ENCODE measurements at places on chromosomes 1 and 21.

GRCh38 chr1:114113411-114114184, 40.1 kb downstream of the SYT6 start:
- DNase-seq = no peak

DNA sequence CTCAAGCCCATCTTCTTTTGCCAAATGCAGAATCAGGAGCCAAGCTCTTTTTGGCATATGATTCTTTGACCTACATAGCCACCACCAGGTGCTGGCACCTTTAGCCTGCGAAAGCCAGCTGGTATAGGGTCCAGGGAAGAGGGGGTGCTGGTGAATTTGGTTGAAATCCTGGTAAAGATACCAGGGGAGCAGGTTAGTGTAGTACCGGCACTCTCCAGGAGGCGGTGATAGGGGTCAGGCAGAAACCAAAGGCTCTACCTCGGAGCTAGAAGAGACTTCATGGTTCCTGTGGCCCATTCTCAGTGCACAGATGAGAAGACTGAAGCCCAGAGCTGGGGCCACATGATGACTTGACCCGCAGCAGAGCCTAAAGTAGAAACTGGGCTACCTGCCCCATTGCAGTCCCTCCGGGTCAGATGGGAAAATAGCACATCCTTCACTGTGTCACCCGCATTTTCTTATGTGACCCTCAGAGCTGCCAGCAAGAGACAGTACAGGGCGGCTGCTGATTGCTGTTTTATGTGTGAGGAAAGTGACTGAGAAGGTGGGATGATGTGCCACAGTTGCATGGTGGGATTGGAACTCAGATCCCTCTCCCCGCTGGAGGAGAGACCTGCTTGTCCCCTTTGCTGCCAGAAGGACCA, 36.0 kb upstream of the IL19 start:
- DNase-seq = peak; percentile 28

- DNase-seq = no peak
Measured at GRCh38 chr1:92342401-92342800, 43.5 kb downstream of the RPAP2 start.

DNA sequence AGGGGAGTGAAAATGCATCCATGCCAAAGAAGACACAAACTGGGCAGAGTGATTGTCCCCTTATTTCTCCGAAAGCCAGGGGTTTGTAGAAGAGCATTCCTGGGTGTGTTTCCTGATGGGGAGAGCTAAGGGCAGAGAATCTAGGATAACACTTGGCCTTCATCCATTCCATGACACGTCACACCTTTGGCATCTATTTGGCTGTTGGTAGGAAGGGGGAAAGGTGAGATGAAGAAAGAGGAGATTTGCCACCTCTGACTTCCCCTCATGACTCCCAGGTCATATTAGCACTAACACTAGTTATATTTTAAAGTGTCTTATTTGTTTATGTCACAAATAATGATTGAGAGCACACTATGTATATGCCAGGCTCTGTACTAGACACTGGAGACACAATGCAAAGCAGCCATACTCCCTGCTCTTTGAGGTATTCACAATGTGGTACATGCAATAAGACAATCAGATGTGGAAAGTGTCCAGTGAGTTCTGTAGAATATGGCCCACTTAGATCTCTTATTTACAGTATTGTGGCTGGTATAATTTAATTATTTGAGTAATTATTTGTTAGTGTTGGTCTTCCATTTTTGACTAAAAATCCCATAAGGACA, 54.5 kb upstream of the GADD45A start:
- DNase-seq = no peak

- no peak for DNase-seq
Measured at GRCh38 chr1:111446546-111446945, 2.5 kb downstream of the WDR77 start.

GRCh38 chr1:184620469-184620868, 134.2 kb downstream of the EDEM3 start:
- no peak for DNase-seq

- DNase-seq = no peak
Measured at GRCh38 chr1:165603810-165604209, 27.2 kb upstream of the MGST3 start.

DNA sequence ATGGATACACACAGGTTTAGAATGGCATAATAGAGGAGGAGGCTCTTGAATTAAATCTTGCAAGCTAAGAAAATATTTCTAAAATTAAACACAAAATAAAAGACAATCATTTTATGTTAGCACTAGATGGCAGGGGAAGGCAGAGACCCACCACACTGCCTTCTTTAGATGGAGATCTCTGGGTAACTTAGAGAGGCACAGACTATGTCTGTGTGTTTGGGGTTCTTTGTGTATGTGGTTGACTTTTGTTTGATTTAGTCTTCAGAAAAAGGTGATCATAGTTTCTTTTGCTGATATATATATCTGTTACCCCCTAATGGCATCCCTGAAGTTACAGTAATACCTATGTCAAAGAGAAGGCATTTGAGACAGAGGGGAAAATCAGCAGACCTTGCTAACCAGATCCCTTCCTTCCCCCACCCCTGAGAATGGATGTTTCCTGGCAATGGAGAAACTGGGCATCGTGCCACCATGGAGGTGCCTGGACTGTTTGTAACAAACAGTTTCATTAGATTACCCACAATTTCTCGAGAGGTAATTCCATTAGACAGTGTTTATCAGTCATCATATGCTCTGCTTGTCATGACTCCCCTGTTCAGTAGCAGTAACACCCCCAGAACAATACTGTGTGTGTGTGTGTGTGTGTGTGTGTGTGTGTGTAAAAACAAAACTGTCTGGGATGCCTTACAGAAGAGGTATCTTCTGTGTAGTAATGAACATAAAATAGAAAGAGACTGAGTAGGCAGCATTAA, 228.3 kb upstream of the DEPDC1 start:
- DNase-seq = no peak

- DNase-seq = no peak
Measured at GRCh38 chr1:230332061-230332460, 94.1 kb downstream of the PGBD5 start.

DNA sequence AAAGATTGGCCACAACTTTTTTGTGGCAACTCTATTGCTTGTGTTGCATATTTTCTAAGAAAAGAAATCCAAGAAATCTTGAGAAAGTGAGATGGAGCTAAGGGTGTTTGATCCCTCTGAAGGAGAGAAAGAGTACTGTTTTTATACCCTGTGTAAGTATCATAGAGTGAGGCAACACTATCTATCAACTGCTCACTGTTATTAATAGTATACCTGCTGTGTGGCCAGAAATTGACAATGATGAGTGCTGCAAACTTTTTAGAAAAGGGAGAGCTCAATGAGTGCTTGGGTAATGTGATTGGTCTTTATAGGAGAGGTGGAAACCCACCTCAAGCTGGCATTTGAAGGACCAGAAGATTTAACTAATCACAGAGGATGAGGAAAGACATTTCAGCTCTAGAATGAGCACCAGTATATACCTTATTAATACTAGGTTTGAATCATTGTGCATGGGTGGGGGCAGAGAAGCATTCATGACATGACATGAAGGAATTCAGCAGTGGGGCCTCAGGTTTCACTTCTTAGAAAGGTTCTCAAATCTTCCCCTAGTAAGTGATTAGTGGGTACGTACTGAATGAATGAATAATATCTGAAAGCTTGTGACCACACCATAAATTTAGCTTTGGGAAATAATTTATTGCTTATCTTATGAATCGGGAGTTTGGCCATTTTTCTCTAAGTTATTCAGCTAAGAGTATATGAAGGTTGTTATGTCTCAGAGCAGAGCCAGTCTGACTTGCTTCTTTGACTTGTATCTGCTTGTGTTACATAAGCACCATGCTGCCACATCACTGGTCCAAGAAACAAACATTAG, 169.2 kb upstream of the SGIP1 start:
- DNase-seq = no peak

DNA sequence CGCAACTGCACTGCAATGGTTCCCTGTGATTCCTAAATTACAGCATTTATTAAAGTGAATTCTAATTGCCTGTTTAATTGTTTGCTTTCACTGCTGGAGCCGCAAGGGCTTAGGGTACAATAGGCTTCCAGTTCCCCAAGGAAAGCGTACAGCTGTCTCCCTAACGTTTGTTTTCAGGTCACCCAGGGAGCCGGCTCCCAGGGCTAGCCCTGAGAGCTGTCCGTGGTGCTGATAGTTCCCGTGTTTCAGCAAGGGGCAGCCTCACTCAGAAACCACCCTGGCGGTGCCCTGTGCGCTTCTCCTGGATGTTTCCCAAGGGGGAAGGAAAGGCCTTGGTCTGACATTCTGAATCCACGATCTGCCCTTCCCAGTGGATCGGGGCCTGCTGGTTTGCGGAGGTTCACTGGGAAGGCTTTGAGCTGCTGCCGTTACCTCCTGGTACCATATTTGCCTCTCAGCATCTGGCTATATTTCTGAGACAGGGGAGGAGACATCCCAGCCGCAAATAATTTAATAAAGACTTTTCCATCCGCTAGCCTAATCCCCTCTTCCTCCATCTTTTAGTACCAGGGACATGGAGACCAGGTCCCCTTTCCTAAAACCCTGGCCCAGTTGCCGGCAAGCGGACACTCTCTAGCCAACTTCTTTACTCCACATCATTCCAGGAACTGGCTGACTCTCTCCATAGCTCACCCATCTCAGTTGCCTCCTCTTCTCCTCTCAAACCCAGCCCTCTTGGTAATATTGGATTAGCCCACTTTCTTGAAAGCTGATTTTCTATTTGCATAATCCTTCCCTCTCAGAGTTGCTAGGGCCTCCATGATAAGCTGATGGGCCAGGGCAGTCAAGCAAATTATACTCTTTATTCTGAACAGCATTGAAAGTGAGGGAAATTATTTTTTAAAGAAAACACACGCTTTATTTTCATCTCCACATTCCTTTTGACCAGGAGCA, 149.0 kb downstream of the IGSF21 start:
- peak; percentile 26 for DNase-seq

DNA sequence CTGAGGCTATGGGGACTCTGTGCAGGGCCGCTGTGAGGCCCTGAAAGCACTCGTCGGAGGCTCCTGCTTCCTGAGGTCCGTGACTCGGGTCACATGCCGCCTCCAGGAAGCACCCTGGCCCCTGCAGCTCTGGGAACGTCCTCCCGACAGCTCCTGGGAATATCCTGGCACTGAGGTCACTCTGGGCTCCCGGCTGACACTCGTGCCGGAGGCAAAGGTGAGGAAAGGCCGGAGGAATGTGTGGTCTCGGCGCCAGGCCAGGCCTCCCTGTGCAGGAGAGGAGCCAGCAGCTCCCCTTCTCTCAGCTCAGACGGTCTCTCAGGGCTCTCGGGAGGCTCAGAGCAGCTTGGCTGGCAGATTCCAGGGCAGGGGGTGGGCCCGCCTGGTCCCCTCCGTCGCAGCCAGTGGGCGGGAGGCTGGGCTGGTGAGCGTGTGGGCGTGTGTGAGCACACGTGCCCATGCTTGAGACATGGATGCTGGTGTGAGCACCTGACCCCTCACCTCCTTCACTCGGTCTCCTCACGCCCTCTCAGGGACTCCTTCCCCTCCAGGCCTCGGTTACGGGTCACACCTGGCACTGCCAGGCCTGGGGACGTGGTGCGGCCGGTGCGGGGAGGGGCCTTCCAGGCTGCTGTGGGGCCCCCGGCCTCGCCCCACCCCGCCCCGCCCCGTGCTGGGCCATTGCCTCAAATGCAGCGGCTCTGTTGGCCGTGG, 5.5 kb upstream of the RNF223 start:
- peak; percentile 77 for DNase-seq

DNA sequence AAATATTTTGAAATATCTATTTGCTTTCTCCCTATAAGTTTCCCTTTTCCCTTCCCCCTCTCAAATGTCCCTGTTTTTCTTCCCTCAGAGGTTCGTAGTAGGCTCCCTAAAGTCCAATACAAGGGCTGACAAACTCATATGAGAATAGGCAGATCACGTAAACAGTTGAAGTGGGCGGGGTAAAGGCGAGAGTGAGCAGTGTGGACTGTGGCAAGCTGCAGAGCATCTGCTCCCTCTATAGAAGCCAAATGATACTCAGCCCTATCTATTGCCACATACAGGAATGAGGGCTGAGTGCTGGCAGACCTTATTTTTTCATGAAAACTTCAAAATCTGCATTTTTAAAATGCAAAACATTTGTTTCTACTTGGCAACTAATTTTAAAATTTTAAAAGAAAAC, 26.3 kb downstream of the PRDX6 start:
- no peak for DNase-seq

GRCh38 chr1:222654849-222655248, 37.0 kb downstream of the MIA3 start:
- DNase-seq = no peak

GRCh38 chr1:95518310-95518709, 284.3 kb downstream of the RWDD3 start:
- no peak for DNase-seq

DNA sequence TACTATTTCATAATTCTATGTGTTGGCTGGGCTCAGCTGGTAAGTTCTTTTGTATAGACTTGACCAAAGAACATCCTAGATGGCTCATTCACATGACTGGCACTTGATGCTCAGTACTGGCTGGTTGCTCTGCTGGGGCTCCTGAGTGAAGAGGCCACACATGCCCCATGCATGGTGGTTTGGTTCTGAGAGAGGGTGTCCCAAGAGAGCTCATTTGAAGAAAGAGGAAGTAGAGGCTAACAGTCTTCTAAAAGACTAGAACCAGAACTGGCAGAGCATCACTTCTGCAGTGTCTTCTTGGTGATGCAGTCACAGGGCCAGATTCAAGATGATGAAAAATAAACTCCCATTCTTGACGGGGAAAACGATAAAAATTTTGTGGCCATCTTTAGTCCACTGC, 5.2 kb upstream of the BACH1 start:
- no peak for DNase-seq

DNA sequence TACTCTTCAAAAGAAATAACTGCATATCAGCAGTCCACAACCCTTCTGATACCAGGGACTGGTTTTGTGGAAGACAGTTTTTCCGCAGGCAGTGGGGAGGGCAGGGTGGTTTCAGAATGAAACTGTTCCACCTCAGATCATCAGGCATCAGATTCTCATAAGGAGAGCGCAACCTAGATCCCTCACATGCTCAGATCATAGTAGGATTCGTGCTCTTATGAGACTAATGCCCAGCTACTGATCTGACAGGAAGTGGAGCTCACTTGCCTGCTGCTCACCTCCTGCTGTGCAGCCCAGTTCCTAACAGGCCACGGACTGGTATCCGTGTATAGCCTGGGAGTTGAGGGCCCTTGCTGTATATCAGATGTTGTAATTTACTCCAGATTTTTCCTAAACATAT, 11.5 kb downstream of the RO60 start:
- DNase-seq = peak; percentile 53

GRCh38 chr1:85058311-85058710, 10.0 kb upstream of the MCOLN3 start:
- no peak for DNase-seq

GRCh38 chr1:81664341-81664740, 136.4 kb upstream of the ADGRL2 start:
- no peak for DNase-seq

DNA sequence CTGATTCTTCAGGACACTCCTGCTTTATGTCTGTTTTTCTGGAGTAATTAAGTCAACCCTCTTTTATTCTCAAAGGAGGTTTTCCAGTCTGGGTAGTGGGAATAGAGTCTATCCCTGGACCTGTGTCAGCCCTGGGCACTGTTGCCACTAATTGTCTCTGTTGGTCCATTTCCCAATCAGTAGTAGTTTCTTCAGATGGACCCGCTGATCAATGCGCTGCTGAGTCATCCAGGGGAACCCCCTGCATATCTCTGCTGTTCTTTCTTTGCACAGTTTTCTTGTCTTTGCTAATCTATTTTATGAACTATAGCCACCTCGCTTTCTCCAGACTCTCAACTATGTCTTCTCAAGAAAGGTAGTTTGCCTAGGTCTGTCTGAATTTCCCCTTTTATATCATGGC, 82.5 kb downstream of the TNNI3K start:
- no peak for DNase-seq

GRCh38 chr1:82090104-82090503, 289.4 kb downstream of the ADGRL2 start:
- DNase-seq = no peak
